Stimulated activated memory B cell treated with anti-CD40 and anti-IgM and Interleukin-4, amounts not matched to agents 10 μg/mL and 1 μg/mL and 100 μg/mL, for 72 hours (primary cell): ENCODE measurements at places on chromosomes 5 and 9.
A peak's percentile ranks its signal among the peaks of the same experiment; 100 is the strongest.

- ATAC-seq: peak; percentile 44
These were observed 321.4 kb upstream of the SEMA6A start for GRCh38 chr5:116896001-116896400.

DNA sequence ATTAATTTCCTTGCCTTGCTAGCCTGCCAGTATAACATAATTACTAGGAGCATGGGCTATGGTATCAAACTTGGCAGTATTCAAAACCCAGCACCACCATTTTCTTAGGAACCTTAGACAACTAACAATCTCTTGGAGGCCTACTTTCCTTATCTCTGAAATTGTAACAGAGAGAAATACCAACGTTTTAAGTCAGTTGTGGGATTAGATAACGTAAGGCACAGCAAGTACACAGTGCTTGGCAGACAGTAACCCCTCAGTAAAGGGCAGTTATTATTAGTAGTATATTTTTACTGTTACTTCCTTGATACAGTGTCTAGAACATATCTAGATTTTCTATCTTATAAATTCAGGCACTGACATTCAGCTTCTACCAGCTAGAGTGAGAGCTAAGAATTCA, 309.6 kb downstream of the ACTL7B start:
- no peak for ATAC-seq

GRCh38 chr5:90279091-90279490, 130.5 kb downstream of the CETN3 start:
- ATAC-seq: peak; percentile 21

DNA sequence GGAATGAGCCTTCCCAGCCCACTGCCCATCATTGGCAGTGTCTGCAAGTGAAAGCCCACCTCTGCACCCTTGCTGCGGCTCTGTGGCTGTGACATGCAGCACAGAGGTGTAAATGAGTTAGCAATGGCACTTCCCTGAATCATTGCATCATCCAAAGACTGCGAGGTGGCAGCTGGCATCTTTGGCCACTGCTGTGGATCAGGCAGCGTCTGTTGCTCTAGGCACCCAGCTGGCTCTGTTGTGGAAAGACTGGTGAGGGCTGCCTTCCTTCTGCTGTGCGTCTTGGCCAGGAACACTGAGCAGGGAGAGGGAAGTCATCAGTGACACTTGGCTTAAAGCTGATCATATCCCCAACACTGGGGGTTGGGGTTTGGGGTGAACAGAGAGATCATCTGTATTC, 64.5 kb downstream of the MFAP3 start:
- no peak for ATAC-seq

DNA sequence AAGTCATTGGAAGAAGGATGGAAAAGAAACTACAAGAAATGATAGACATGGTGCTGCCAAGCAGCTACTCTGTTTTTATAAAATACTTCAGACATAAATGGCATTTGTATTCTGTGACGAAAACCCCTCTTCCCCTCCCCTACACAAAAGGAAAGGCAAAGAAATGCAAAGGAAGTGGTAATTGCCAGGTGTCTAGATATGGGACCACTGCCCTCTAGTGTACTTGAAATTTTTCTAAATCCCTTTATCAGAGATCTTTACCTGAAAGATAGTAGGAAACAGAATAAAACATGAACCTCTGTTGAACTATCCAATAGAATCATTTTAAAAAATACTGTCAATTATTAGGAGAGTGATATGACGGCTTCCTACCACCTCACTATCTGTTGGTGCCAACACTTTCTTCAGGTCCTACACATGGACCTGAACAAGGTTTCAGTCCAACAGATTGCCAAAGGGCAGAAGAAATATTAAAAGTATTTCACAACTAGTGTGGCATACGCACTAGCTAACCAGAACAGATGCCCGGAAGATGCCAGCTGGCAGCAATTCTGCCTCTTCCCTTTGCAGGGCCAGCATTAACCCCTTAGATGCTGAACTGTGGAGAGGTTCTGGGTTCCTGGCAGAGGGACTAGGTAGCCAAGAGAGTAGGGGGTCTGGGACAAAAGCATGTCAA, 104.1 kb downstream of the TSSK1B start:
- ATAC-seq: peak; percentile 55

- ATAC-seq: peak; percentile 31
These were observed 6.9 kb downstream of the UGT3A2 start for GRCh38 chr5:36059571-36060419.

DNA sequence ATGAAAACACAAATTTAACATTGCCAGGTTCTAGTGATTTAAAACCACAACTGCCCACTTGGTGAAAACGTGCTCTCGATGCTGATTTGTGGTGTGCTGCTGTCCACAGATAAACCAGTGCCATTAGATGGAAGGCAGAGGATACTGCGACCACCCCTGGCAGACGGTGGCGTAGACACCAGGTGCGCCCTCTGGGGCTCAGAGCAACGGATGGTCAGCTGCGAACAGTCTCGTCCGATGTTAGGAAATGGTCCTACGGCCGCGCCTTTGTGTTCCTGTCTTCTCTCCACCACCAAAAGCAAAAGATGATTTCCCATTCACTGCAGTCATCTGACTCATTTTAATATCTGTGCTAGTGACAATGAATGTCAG, 43.2 kb downstream of the UBE2QL1 start:
- ATAC-seq: no peak

- no peak for ATAC-seq
These were observed 173.1 kb downstream of the CCDC171 start for GRCh38 chr9:15725953-15726352.

DNA sequence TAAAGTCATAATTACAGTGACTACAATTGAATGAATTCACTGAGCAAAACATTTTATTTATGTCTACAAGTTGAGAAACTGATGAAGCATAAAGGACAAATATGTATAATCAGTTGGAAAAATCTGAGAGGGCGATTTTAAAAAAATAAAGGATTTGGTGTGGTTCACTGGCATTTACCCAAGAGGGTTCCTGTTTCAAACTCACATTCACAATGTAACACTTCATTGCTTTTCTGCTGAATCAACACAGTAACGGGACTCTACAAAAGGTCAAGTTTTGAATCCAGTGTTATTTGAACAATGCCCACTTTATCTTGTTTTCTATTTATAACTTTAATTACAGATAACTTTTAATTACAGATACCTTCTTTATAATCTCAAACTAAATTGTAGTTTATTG, 138.6 kb downstream of the NUDT12 start:
- ATAC-seq: no peak

DNA sequence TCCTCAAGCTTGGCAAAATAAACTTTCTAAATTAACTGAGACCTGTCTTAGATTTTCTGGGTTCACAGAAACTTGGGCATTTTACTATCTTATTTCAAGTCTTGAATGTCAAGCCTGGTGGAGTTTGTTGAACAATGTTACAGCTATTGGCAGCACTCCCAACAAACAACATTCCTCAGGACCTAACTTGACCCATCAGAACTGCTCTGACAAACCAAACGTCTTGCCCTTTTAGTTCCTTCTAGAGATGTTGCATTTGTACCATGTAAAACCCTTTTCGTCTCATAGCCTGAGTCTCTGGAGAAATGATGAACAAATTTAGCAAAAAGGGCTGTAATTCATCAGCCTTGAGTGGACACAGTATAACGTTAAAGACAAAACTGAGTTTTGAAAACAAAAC, 51.1 kb downstream of the GNA14 start:
- ATAC-seq: no peak

GRCh38 chr9:4828761-4829160, 36.0 kb downstream of the RCL1 start:
- ATAC-seq: no peak

GRCh38 chr9:82790875-82791274, 272.1 kb downstream of the RASEF start:
- no peak for ATAC-seq

GRCh38 chr9:125262294-125262991, 817 bp downstream of the GAPVD1 start:
- ATAC-seq: no peak

DNA sequence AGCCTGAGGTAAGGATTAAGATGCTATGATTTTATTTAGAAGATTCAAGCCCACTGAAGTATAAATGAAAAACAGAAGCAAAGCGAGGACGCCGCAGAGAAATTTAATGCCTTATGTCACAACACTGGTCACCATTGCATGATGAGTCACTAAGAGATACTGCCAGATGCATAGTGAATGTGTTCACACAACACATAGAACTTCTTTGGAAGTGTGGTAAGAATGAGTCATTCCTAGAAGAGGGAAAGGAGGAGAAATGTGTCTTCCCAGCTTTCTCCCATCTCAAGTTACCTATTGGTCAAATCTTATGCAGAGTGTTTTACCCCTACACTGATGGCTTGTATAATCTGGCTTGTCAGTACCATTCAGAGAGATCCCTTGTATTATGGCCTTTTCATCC, 465.3 kb upstream of the ARRDC3 start:
- no peak for ATAC-seq

- no peak for ATAC-seq
These were observed 8.3 kb upstream of the TGFBI start for GRCh38 chr5:136020383-136021015.
